Hematopoietic multipotent progenitor cell (in vitro differentiated cells): ENCODE measurements at places on chromosomes 13 and 19.

DNA sequence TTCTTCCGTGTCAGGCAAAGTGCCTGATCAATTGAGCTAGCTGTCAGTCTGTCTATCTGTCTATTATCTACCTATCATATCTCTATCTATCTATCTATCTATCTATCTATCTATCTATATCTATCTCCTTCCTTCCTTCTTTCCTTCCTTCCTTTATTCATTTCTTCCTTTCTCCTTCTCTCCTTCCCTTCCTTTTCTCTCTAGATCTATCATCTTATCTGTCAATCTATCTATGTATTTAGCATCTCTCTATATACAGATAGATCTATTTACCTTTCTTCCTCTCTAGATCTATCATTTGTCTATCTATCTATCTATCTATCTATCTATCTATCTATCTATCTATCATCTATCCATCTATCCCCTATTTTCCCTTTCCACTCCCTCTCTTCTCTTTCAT is 5.9 kb upstream of the ZNF536 start:
- DNase-seq = no peak

GRCh38 chr19:18961767-18962620 is 21.0 kb upstream of the HOMER3 start:
- peak; percentile 29 for DNase-seq

GRCh38 chr13:91804724-91805123 is 406.3 kb downstream of the GPC5 start:
- no peak for DNase-seq

DNA sequence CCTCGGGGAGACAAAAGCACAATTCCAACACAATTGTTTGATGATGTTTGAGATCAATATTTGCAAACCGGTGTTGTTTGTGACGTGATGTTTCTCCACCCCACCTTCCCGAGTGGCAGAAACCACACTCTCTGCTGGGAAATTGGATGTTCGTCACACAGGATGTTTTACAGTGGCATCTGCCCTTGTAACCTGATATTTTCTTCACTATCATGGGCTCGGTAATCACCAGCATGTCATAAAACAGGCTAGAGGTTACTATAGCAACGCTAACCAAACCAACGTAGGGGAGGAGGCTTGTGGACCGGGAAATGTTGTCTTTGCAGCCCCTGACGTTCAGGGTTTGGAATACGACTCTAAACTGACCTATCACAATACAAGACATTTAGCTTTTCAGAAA is 454.5 kb downstream of the IRS2 start:
- no peak for DNase-seq

GRCh38 chr19:19356901-19357566 is 36.4 kb downstream of the MAU2 start:
- DNase-seq = no peak

GRCh38 chr19:15126131-15126910 is 19.1 kb downstream of the SYDE1 start:
- no peak for DNase-seq

- DNase-seq = peak; percentile 6
Measured at GRCh38 chr19:31339411-31339810, 9.8 kb downstream of the TSHZ3 start.

- DNase-seq = no peak
Measured at GRCh38 chr13:110980921-110981320, 66.1 kb upstream of the ANKRD10 start.
